Skin of body (tissue), 3 donors: ENCODE measurements at places on chromosomes 3 and 15.

DNA sequence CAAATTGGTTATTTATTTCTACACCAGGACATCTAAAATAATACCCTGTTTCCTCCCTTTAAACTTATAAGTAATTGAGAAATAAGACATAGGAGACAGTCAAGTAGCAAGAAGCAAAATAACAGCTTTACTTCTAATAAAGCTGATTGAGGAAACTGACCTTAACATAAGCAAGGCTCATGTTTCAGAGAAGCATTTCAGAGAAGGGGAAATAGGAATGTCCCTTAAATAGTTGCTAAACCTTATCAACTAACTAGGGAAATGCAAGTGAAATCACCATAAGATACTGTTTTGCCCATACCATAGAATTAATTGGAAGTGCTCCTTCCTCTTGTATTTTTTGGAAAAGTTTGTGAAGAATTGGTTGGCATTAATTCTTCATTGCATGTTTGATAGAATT, 84.9 kb downstream of the B3GALNT1 start:
- no peak for DNase-seq

DNA sequence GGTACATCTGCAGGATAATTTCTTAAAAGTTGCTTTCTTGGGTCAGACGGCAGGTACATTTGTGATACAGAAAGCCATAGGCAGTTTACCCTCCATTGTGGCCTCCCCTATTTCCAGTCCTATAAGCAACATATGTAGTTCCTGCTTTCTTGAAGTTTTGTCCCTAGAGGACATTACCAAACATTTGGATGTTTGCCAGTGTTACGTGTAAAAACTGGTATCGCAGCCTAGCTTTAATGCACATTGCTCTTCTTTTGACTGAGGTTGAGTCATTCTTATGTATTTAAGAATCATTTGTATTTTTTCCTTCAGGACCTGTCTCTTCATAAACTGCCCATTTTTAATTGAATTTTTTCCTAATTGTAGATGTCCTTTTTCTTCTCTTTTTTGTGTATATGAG, 114.3 kb downstream of the DIPK2A start:
- peak; percentile 70 for DNase-seq

- no peak for DNase-seq
Observed at GRCh38 chr3:138809500-138810256, 25.1 kb downstream of the PIK3CB start.

DNA sequence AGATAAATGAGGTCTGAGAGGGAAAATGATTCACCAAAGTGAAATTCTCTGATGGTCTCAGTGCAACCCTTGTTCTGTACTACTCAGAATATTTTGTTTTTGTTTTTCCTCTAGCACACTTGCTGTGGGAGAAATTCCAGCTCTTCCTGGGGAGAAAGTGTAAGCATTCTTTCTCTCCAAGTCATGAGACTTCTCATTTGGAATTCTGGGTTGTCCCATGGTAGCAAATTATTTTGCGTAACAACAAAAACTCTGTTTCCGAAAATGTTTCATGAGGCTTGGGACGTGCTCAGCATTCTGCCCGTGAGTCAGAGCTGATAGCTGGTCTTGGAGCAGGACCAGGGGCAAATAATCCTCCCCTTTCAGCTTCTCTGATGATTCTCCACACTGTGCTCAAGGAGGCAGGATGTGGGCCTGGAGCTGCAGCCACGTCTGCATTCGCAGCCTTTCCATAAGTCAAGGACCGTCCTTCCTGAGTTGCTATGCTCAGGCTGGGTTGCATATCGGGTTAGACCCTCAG, 70.3 kb downstream of the SENP2 start:
- no peak for DNase-seq

GRCh38 chr3:5563537-5564277, 376.2 kb downstream of the EDEM1 start:
- no peak for DNase-seq

DNA sequence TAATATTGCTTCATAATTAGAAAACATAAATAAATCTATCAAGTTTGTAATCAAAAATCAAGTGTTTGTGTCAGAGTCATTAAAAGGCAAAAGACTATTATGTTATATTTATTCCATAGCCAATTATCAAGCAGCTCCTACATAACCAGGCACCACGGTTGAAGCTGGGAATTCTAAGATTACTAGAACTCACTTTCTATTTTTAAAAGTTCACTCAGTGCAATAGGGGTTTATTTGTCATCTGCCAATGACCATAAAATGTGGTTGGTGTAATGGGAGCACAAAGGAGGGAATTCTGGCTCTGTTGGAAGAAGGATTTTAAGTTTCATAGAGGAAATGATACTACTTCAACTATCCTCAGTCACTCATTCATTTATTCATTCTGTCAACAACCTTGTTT, 57.7 kb downstream of the TRIM69 start:
- no peak for DNase-seq

- no peak for DNase-seq
Observed at GRCh38 chr3:136134091-136134490, 62.0 kb downstream of the MSL2 start.

- no peak for DNase-seq
Observed at GRCh38 chr3:23810343-23811184, 4.8 kb downstream of the UBE2E1 start.

GRCh38 chr3:140216249-140216648, 281.3 kb downstream of the CLSTN2 start:
- no peak for DNase-seq

DNA sequence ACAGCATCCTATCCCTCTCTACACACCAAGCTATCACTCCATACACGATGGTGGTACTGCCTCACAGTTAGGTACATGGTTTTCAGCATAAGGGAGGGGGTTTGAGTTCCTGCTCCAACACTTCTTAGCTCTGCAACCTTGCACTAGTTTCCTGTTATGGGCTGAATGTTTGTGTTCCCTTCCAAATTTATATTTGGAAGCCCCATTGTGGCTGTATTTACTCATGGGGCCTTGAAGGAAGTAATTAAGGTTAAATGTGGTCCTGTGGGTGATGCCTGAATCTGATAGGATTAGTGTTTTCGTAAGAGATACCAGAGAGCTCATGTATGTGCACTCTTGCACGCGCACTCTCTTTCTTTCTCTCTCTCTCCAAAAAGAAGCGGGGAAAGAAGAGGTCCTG, 259.4 kb downstream of the RORA start:
- no peak for DNase-seq

GRCh38 chr3:193506921-193507320, 47.8 kb downstream of the ATP13A4 start:
- DNase-seq = peak; percentile 15

GRCh38 chr3:189071446-189071845, 100.3 kb upstream of the TPRG1 start:
- DNase-seq = no peak

GRCh38 chr3:98361289-98361688, 7.6 kb downstream of the OR5K4 start:
- no peak for DNase-seq

DNA sequence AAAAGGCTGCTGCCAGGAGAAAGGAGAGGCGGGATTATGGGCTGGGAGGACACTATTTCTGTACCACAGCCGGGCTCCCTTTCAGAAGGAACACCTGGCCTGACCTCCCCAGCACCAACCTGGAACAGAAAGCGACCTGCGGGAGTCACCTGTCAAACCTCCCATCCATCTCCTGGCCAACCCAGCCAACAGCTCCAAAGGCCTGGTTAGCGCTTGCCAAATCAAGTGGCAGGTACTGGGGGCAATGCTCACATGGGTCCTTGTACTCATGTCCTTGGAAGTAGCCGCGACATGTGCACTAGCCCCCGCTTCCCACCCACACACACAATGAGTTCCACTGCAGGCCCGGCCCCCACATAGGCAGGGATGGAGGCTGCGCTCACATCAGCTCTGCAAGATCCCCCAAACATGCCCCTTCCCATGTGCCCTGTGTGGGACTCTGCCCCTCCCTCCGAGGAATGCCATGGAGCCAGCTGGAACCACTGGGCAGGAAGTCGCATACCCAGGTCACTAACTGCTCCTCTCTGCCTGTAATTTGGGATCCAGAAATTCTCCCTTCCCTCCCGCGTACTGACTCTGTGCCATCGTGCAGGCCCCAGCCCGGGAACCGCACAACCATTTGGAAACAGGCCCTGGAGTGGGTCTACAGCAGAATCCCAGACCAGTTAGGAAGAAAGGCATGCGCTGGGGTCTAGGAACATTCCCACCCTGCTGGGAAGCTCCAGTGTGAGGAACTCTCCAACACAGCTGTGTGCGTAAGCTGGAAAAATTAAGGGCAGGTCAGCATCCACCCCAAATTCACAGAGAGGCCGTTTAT, 98.9 kb downstream of the LRIG1 start:
- no peak for DNase-seq

DNA sequence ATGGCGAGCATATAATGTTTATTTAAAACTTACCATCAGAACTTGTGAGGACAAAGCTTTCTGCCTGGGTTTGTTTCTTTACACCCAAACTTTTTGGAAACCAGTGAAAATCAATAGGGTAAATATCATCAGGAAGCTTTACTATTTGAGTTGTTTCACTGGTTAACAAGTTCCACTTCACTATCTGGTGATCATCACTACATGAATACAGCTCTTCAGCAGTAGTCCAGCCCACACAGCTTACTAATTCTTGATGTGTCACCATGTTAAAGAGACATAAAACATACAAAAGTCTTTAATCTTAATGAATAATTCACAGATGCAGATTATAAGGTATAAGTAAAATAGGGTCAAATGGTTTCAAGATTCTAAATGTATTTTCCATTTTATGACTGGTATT, 17.6 kb downstream of the IFT80 start:
- DNase-seq = no peak

DNA sequence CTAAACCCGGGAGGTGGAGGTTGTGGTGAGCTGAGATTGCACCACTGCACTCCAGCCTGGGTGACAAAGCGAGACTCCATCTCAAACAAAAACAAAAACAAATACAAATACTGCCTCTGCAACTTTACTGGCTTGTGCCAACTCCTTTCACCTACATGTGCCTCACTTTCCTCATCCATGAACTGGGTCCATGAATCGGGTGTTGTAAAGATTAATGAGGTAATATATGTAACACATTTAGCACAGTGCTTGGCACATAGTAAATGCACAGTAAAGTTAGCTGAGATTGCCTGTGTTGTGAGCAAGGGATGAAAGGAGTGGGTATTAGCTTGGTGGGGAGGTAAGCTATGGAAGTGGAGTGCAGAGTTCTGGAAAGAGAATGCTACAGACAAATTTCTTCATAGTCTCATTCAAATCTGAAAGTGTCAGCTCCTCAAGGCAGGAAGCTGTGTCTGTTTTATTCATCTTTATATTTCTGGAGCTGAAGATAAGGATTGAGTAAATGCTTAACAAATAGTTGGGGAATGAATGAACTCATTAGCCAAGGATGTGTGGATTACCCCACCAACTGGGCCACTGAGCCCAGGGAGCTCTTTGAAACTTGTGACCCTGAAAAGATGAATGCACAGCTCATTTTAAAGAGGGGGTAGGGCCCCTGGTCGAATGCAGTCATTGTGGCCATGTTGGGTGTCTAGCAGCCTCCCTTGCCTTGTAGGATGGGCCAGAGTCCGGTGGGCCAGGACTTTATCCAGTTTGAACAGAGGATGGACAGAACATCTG, 7.7 kb upstream of the CDCP1 start:
- DNase-seq = no peak

DNA sequence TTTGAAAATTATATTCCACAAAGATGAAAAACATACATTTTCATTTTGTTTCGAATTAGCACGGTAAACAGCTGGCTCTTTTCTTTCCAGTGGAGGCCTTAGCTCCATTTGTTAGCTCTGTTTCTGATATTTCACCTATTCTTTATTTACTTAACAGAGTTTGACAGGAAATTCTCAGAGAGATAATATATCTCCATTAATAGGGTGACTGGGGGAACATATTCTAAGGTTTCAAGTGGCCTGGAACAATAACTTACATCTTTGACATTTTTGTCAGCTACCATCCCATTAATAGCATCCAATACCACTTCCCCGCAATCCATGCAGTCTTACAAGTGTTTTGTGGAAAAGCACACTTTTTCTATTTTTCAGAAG, 577.6 kb upstream of the MDFIC2 start:
- DNase-seq = no peak

- DNase-seq = no peak
Observed at GRCh38 chr15:75835990-75836958, 7.0 kb upstream of the UBE2Q2 start.

- DNase-seq = no peak
Observed at GRCh38 chr3:157174290-157174648, 14.3 kb upstream of the CCNL1 start.

- DNase-seq = peak; percentile 80
Observed at GRCh38 chr15:40102897-40103858, 5.5 kb downstream of the BMF start.

GRCh38 chr3:114856835-114857234, 290.3 kb downstream of the ZBTB20 start:
- DNase-seq = no peak

GRCh38 chr15:66004618-66005262, 135.4 kb downstream of the RAB11A start:
- no peak for DNase-seq

DNA sequence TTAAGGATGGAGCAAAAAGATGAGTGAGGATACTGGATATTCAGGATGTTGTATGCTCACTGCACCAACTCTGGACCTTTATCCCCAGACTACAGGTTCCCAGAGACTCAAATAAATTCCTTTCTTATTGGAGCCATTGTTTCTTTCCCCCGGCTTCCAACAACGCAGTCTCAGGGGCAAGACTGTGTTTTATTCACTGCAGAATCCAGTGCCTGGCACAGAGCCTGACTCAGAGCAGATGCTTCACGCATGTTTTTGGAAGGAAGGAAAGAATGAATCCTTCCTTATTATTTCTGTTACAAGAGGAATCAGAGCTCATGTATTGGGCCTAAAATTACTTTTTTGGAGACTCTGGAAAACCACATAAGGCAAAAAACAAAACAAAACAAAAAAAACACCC, 96.0 kb upstream of the VGLL4 start:
- DNase-seq = peak; percentile 92

DNA sequence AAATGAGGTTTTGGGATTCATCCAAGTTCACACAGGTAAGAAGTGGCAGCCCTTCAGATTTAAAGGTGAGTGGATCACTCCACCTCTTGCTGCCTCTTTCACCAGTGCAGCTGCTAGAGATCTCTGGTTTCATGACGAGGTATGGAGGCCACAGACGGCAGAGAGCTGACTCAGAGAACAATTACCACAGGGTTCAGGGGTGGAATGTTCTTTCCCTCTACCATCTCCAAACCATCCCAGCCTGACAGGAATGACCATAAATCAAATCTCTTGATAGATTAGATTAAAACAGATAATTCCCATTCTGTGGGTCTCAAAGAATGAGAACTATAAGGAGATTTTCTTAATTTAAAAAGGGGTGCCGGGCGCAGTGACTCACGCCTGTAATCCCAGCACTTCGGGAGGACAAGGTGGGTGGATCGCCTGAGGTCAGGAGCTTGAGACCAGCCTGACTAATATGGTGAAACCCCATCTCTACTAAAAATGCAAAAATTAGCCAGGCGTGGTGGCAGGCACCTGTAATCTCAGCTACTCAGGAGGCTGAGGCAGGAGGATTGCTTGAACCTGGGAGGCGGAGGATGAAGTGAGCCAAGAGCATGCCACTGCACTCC, 174.2 kb upstream of the ATP11B start:
- no peak for DNase-seq

- DNase-seq = no peak
Observed at GRCh38 chr3:56404884-56405283, 63.4 kb downstream of the ERC2 start.
